ENCODE measurements at places on chromosomes 6 and 20.

GRCh38 chr20:54025251-54025771 is 45.1 kb downstream of the BCAS1 start:
- DNase-seq = no peak

DNA sequence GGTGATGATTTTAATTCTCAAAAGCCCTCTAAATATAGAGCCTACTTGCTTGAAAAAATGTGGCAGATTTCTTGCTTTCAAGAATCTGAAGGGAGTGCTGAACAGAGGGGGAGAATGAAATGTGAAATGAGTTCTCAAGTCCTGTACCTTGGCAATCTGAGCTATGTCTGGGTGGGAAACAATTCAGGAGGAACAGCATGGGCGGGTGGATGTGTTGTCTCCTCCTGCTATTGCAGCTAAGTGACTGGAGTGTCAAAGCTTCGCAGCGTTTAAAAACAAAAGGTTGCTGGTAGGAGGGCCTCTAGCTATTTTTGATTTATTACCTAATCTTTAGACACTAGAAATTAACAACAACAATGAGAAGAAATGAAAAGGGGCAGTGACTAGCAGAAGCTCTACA is 102.5 kb upstream of the ARG1 start:
- no peak for DNase-seq

DNA sequence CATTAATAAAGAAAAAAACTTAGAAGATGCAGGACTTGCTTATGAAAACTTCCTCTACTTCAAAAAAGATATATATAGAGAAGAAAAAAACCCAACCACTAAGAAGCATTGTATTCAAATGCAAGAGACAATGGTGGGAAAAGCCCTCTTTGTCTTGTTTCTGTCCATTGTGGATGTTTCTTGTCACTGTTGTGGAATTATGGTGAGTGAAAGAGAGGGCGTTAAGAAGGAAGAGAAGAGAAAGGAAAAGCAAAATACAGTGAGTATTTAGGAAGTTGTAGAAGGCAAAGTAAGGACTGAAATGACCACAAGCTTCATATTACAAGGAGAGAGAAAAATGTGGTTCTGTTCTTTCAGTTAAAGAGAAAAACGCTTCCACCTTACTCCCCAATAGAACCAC is 14.1 kb upstream of the THBD start:
- no peak for DNase-seq

DNA sequence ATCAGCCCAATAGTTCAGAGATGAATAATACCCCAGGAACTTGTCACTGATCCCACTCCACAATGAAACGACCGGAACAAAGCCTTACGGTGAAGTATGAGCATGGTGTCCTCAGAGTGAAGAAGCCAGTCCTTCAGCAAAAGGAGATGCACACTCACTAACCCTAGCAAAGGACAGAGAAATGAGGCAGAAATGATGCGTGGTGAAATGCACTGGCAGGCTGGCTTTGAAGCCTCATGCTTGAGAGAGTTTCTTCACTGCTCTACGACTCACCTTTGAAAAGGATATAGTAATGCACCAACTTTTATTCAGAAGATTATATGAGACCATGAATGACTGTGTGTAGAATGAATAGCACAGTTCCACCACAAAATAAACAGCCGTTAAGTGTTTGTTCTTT is 74.8 kb downstream of the PHACTR1 start:
- DNase-seq = no peak

DNA sequence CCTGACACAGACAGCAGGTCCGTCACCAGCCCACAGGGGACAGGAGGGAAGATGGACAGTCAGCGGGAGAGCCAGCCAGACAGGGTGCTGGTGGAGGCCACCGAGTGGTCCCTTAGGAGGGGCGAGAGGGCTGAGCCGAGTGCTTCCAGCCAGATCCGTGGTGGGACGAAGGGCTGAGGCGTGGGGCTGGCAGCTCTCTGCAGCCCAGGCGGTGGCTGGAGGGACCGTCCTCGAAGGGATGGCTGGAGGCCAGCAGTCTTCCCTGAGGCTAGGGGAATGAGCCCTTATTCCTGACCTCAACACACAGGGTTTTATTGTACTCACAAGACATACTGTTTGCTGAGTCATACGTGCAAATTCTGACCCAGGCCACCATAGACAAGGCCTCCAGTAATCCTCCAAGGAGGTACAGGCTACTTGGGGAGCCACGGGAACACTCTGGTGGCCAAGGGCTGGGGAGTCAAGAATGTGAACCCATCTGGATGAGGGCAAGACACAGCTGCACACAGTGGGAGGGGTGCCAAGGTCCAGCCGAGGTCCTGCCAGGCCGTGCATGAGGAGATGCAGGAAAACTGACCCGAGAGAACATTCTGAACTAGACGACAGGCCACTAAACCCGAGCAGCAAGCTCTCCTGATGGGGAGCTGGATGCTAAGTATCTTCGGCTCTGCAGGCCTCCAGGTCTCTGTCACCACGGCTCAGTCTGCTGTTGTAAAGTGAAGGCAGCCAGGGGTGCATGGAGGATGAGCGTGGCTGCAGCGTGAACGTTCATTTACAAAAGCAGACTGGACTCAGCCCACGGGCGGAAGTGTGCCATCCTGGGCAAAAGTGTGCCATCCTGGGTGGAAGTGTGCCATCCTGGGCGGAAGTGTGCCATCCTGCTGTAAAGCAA is 242.5 kb downstream of the TTLL2 start:
- no peak for DNase-seq

Measured in activated CD4-positive, alpha-beta T cell treated with anti-CD3 and anti-CD28 coated beads, Interleukin-2, amount 10 ng/mL, durations not matched to agents 7 days and 5 days (primary cell).